Natural killer cell treated with Interleukin-12 subunit alpha and Interleukin-12 subunit beta and Interleukin-15 and Interleukin-18, amount 100 ng/mL, for 72 hours (primary cell): ENCODE measurements at places on chromosomes 4 and X. TPM values are rescaled to one million over a fixed set of nuclear protein-coding genes. Genes with fewer than 3 reads are reported as not detected.

DNA sequence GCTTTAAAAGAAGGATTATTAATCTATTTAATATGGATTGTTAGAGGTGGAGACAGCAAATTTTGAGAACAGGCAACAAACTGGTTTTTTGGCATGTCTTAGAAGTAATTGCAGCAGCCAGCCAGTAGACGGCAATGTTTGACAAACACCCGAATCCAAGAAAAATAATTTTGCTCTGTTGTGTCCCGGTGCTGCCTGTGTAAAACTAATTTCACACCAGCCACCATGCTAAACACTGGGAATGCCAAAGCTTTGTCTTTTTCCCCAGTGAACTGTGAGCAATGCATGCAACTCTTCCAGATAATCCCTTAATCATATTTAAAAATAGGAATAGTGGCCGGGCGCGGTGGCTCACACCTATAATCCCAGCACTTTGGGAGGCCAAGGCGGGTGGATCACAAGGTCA is 25.9 kb downstream of the SMIM31 start:
- no peak for DNase-seq
- H3K4me1 ChIP-seq, result no peaks in the 10 kb centered on the region
- no peaks in the 10 kb centered on the region for H3K36me3 ChIP-seq
- H3K27ac ChIP-seq, result no peak overlapping the region

- H3K4me1 ChIP-seq, result no peaks in the 10 kb centered on the region
- H3K36me3 ChIP-seq, result no peaks in the 10 kb centered on the region
- no peaks in the 10 kb centered on the region for H3K27me3 ChIP-seq
- DNase-seq, result no peak
- H3K4me3 ChIP-seq, result no peak overlapping the region
Measured at GRCh38 chr4:126081336-126081735, 766.6 kb downstream of the FAT4 start.

DNA sequence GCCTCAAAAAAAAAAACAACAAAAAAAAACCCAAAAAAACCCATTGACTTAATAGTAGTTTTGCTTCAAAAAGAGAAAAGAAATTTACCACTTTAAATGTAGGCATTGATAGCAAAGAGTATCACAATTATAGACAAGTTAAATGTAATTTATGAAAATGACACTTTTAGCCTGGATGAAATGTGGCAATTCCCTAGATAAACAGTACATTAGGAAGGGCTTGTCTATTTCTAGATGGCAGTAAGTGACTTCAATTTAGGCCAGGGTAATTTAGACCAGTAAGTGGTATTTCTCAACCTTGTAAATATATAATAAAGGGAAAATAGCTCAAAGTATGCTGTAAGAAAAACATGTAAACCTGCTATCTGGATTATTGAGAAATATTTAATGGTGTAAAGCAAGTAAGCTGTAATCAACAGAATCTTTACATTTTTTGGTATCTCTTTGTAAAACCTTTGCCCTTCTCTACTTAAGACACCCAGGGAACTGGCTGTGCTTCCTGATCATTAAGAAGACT is 103.7 kb upstream of the RAPGEF2 start:
- H3K4me3 ChIP-seq, result no peak overlapping the region
- peaks cover 22% of the 10 kb centered on the region for H3K27me3 ChIP-seq
- no peak overlapping the region for H3K27ac ChIP-seq
- DNase-seq, result no peak
- peaks cover 9% of the 10 kb centered on the region for H3K4me1 ChIP-seq

DNA sequence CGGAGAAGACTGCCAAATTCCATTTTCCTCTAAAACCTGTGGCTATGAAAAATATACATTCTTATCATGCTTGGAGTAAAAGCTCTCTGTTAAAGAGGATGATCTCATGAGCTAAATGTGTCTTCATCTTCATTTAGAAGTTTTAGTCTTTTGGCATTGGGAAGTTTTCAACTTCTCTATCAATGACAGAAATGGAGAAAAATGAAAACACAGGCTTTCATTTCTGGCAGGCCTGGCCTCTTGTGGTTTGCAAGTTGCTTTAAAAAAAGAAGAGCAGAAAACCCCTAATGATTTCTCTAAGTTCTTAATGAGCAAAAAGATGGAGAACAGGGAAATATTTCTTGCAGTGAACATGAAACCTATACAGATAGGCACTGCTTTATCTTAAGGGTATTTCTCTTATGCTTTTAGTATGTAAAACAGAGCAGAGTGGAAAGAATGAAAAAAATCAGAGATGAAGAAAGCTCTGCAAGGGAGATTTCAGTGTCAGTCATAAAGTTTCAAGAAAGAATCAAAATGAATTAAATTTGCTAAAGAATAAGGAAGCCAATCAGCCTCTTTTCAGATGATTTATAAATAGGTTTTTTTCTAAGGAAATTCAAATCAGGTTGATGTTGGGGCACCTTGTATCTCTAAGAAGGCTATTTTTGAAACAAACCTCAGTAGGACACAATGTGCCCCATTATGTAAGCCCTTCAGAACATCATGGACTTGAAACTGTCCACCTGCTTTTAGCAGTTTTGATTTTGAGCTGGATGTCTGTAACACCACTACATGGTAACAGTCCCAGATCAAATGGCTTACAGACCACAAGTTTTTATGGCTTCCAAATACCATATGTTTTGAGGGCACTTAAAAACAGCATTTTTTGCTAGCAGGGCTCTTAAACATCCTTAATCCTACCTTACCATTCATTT is 225.0 kb downstream of the GRIA3 start:
- H3K27me3 ChIP-seq, result peaks cover 15% of the 10 kb centered on the region
- no peaks in the 10 kb centered on the region for H3K36me3 ChIP-seq
- H3K4me3 ChIP-seq, result no peak overlapping the region
- no peaks in the 10 kb centered on the region for H3K4me1 ChIP-seq

GRCh38 chr4:113290666-113291065 is 241.2 kb downstream of the ANK2 start:
- no peak for DNase-seq
- H3K36me3 ChIP-seq, result no peaks in the 10 kb centered on the region
- no peaks in the 10 kb centered on the region for H3K27me3 ChIP-seq
- no peak overlapping the region for H3K27ac ChIP-seq
- H3K4me1 ChIP-seq, result no peaks in the 10 kb centered on the region

- H3K4me1 ChIP-seq, result no peaks in the 10 kb centered on the region
- no peak for DNase-seq
- no peaks in the 10 kb centered on the region for H3K36me3 ChIP-seq
Measured at GRCh38 chr4:100804576-100805360, 286.9 kb upstream of the EMCN start.

DNA sequence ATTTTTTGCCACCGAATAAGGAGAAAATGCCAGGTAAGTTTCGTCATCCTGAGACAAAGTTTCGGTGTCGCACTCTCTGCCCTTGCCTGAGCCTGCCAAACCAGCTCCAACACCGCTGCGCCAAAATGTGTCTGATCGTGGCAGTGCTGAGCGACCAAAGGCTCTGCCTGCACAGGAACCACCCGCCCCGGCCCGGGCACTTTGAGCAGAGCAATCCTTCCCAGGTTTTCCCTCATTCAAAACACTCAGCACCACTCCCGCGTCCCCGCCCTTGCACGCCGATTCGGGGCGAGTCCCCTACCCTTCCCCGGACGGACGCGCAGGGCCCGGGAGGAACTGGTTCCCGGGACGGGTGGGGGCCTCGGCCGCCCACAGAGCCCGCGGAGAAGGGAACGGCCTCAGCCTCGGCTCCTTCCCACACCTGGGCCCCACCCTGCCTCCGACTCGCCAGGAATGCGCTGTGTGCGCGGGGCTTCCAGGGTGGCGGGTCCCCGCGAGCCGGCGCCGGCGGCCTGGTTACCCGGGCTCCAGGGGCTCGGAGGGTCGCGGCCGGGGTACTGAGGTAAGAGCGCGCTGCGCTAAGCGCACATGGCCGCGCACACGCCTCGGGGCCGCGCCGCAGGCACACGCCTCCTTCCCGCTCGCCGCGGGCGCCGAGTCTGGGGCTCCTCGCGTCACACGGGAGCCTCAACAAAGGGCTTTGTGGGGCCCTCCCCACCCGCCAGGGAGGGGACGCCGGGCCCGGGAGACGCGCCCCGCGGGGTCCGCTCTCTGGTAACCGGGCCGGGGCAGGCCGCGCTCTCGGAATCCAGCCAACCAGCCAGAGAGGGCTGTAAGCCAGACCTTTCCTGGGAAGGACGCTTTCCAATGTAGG is at the start of gene C4orf36:
Gene C4orf36 (minus strand): TSS at position 661 of the 874 bp plus-strand sequence. CDS start 902 bp downstream, outside the sequence.
- DNase-seq, result no peak
- no peak within 1 kb of the TSS for H3K27ac ChIP-seq
- peaks cover 6% of the 10 kb centered on the region for H3K36me3 ChIP-seq
- peak within 1 kb of the TSS; percentile 43 for H3K4me3 ChIP-seq

- no peak overlapping the region for H3K27ac ChIP-seq
- H3K4me1 ChIP-seq, result no peaks in the 10 kb centered on the region
- H3K4me3 ChIP-seq, result no peak overlapping the region
- H3K36me3 ChIP-seq, result no peaks in the 10 kb centered on the region
- DNase-seq, result no peak
Measured at GRCh38 chr4:113300471-113300928, 251.0 kb downstream of the ANK2 start.

GRCh38 chrX:154021131-154021611 is 1.5 kb upstream of the IRAK1 start:
- H3K27ac ChIP-seq, result no peak overlapping the region
- H3K4me3 ChIP-seq, result no peak overlapping the region
- peaks cover 9% of the 10 kb centered on the region for H3K4me1 ChIP-seq
- no peaks in the 10 kb centered on the region for H3K36me3 ChIP-seq

- peaks cover 10% of the 10 kb centered on the region for H3K27me3 ChIP-seq
- no peaks in the 10 kb centered on the region for H3K36me3 ChIP-seq
Measured at GRCh38 chrX:39603230-39603629, 494.5 kb downstream of the BCOR start.

DNA sequence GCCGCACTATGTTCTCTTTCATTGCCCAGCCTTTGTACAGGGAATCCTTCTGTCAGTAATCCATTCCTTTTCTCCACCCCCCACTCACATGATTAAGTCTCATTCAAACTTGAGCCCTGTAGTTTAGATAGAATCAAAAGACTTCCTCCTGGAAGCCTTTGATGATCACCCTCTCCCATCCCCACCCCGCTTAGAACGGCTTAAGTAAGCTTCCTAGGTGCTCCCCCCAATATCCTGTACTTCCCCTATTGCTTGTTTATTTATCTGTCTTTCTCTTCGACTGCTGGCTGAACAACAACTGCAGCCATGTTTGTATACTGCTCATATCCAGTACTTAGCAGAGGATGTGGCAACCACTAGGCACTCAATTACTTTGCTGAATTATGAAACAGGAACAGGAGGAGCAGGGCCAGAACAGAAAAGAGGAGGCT is 38.5 kb upstream of the GPC3 start:
- peaks cover 17% of the 10 kb centered on the region for H3K27me3 ChIP-seq
- no peak for DNase-seq
- H3K4me3 ChIP-seq, result no peak overlapping the region
- H3K27ac ChIP-seq, result no peak overlapping the region

DNA sequence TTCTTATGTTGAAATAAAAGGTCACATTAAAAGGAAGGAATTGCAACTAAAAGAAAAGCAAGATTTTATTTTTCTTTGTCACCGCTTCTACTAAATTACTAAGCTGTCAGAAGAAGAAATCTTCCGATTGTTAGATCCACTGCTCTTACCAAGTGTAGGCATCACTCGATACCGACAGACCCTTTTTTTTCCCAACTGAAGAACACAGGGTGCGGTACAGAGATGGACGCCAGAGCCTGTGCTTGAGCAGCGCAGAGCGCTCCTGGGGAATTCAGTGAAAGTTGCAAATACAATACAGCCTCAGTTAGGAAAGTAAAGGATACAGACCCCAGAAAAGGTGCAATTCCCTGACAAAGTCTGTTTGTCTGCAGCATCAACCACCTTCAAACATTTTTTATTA is 94.9 kb upstream of the WDR17 start:
- no peaks in the 10 kb centered on the region for H3K27me3 ChIP-seq
- H3K27ac ChIP-seq, result no peak overlapping the region
- no peak for DNase-seq
- no peaks in the 10 kb centered on the region for H3K36me3 ChIP-seq
- no peak overlapping the region for H3K4me3 ChIP-seq
- no peaks in the 10 kb centered on the region for H3K4me1 ChIP-seq

DNA sequence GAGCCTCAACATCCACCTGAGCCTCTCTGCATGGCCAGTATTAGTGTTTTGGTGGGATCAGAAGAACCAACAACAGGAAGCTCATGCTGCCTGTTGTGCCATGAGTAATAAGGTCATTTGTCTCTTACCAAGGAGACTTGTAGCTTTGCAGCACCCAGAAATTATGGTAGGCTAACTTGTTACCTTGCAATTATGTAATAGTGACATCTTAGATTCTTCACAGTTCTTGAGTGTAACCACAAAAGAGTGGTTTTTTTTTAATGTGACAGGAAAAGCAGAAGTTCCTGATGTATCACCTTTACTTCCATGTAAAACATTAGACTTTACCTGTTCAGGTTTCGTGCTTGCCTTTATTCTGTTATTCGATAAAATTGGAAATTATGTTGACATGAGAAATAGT is 263.9 kb upstream of the CXXC4 start:
- H3K4me3 ChIP-seq, result no peak overlapping the region
- H3K36me3 ChIP-seq, result no peaks in the 10 kb centered on the region
- no peaks in the 10 kb centered on the region for H3K4me1 ChIP-seq
- peaks cover 16% of the 10 kb centered on the region for H3K27me3 ChIP-seq
- no peak for DNase-seq

- H3K36me3 ChIP-seq, result no peaks in the 10 kb centered on the region
- no peak for DNase-seq
- H3K27ac ChIP-seq, result no peak overlapping the region
- no peak overlapping the region for H3K4me3 ChIP-seq
- H3K4me1 ChIP-seq, result peaks cover under 1% of the 10 kb centered on the region
- H3K27me3 ChIP-seq, result peaks cover 12% of the 10 kb centered on the region
Measured at GRCh38 chr4:7463566-7464258, 29.0 kb upstream of the PSAPL1 start.

The NKX6-1 gene
- not detected for total RNA-seq

The SHROOM4 gene
- total RNA-seq, result not detected

The CENPVL2 gene
- not detected for total RNA-seq
